SJSA1 (cell line): ENCODE measurements at places on chromosomes 5 and 9. TPM values are rescaled to one million over a fixed set of nuclear protein-coding genes. Genes with fewer than 3 reads are reported as not detected.
A peak's percentile ranks its signal among the peaks of the same experiment; 100 is the strongest.

DNA sequence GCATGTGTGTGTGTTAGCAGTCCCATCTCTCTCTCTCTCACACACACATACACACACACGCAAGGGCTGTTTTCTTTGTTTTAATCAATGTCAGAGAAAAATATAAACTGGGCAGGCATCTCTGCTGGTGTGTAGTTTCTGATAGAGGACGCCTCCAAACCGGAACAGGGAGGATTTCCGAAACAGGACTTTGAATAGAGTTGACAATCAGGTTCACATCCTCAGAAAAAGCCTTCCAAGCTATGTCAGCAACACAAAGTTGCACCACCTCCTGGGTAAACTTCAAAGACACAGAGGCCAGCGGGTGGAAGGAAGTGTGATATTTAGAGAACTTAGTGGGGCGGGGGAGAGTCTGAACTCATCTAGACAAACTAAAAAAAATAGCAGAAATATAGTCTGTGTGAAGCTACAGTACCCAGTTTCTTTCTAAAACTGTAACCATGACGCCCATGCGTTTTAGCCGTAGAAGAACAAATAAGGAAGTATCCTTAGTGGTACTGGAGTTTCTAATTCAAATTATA lies 1.2 kb downstream of the ST8SIA4 start:
- peaks cover 4% of the 10 kb centered on the region; the same call in 1 of the 2 replicates for H3K4me1 ChIP-seq
- no peak overlapping the region for H3K27ac ChIP-seq
- H3K4me3 ChIP-seq = no peak overlapping the region
- peaks cover 49% of the 10 kb centered on the region for H3K27me3 ChIP-seq
- H3K36me3 ChIP-seq = no peaks in the 10 kb centered on the region

- no peaks in the 10 kb centered on the region for H3K4me1 ChIP-seq
- peaks cover 3% of the 10 kb centered on the region; the same call in 1 of the 2 replicates for H3K27me3 ChIP-seq
- no peak overlapping the region for H3K4me3 ChIP-seq
These were observed 15.8 kb upstream of the LCP2 start for GRCh38 chr5:170313344-170313743.

- H3K27me3 ChIP-seq = no peaks in the 10 kb centered on the region
- no peaks in the 10 kb centered on the region for H3K36me3 ChIP-seq
- no peak for DNase-seq
- no peak overlapping the region for H3K27ac ChIP-seq
These were observed 98.1 kb downstream of the DOCK8 start for GRCh38 chr9:312596-313320.

DNA sequence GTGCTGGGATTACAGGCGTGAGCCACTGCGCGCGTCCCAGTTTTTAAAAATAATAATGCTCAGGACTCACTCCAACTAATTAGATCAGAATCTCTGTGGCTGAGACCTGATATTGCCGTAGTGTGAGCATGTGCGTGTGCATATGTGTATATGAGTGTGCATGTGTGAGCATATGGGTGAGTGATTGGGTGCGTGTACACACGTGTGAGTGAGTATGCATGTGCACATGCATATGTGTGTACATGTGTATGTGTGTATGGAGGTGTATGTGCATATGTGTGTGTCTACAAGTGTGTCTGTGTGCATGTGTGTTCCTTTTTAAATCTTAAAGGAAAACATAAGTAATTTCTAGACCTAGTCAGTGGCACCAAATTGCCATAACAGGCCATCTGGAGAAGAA lies 54.8 kb upstream of the CKS2 start:
- no peaks in the 10 kb centered on the region for H3K27me3 ChIP-seq
- H3K4me1 ChIP-seq = no peaks in the 10 kb centered on the region
- no peaks in the 10 kb centered on the region for H3K36me3 ChIP-seq
- DNase-seq = no peak
- no peak overlapping the region for H3K4me3 ChIP-seq

GRCh38 chr5:163658702-163659567 lies 153.5 kb downstream of the MAT2B start:
- H3K4me3 ChIP-seq = no peak overlapping the region
- no peak overlapping the region for H3K27ac ChIP-seq
- DNase-seq = no peak
- no peaks in the 10 kb centered on the region for H3K4me1 ChIP-seq
- no peaks in the 10 kb centered on the region for H3K36me3 ChIP-seq

DNA sequence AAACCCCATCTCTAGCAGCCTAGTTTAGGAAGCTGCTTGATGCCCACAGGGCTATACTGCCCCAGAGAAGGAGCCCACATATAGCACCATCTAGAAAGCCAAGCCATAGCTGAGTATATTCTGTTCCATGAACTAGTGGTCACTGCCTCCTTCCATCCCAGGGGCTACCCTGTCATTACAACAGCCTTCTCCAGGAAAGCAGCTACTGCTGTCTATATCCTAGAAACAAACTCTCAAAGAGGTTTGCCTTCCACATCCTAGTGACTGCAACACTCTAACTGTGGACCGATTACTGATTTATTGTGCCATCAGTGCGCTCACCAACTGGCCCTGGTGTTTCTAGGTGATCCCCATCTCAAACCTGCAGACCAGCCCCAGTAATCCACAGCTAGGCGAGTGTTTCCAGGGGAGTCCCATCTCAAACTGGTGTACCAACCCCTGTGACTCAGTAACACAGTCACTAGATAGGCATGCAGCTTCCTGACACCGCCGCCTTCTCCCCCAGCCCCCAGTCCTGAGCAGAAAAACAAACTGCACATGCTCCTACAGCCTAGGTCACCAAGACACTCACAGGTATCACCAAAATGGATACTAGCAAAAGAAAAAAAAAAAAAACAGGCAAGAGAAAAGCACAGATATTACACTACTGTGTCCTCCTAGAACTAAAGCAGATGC lies 14.8 kb downstream of the SPTLC1 start:
- H3K4me1 ChIP-seq = peaks cover 4% of the 10 kb centered on the region
- H3K4me3 ChIP-seq = no peak overlapping the region
- DNase-seq = peak; percentile 75
- peaks cover 8% of the 10 kb centered on the region; the same call in 1 of the 2 replicates for H3K36me3 ChIP-seq

FRMD3 gene
- 15.5 and 25.3 TPM in 2 replicates for total RNA-seq

SMIM32 gene
- total RNA-seq = not detected in 2 replicates
